NCI-H526 treated with DMSO at 0.1 percent for 48 hours (cell line): ENCODE measurements at places on chromosomes 12 and 14.

- no peak for DNase-seq
Observed at GRCh38 chr12:118356809-118357256, 15.9 kb downstream of the TAOK3 start.

DNA sequence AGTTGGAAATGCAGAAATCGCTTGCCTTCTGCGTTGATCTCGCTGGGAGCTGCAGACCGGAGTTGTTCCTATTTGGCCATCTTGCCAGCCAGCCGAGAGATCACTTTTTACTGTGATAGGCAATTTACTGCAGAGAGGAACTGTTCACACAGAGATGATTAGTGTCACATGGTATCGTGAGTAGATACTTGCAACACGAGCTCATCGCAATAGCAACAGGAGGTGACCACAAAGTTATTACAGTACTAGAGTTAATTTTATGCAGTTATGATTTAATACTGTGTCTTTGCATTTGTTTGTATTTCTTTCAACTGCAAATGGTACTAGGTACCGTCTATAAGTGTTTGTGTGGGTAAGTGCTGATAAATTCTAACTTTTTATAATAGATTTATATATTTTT, 27.8 kb downstream of the NOPCHAP1 start:
- DNase-seq: no peak

DNA sequence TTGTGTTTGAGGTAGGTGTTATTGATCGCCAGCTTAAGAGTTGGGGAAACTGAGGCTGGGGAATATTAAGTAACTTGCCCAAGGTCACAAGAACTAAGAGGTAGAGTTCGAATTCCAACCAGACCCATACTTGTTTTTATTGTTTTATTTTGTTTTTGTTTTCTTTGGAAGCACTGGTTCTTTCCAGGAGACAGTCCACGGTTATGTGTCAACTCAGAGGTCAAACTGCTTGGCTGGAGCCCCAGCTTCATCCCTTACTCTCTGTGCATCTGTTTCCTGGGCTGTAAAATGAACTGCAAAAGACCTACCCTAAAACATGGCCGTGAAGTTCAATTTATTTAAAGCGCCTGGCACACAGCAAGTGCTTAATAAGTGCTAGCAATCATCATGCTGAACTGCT, 74.4 kb upstream of the MAP1LC3B2 start:
- DNase-seq: no peak

GRCh38 chr12:30985814-30986452, 59.4 kb downstream of the TSPAN11 start:
- DNase-seq: peak; percentile 26

GRCh38 chr12:88677464-88677863, 97.2 kb upstream of the KITLG start:
- DNase-seq: no peak

DNA sequence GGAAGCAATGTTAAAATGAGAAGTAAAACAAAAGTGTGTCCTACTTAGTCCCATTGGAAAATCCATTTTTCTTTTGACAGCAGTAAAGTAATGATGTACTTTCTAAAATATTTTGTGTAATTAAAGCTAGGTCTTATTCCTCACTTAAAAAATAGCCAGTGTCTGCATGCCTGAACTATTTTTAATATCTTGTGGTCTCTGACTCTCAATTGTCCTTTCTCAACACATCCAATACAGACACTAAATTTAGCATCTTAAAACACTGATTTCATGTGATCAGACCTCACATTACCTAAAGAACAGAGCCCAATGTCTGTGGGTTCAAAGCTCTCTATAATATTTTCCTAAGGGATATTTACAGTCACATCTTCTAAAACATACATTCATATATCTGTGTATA, 108.0 kb downstream of the DERA start:
- DNase-seq: no peak

GRCh38 chr12:96862326-96862725, 44.7 kb upstream of the NEDD1 start:
- no peak for DNase-seq

GRCh38 chr12:47158792-47159191, 79.0 kb upstream of the AMIGO2 start:
- no peak for DNase-seq

DNA sequence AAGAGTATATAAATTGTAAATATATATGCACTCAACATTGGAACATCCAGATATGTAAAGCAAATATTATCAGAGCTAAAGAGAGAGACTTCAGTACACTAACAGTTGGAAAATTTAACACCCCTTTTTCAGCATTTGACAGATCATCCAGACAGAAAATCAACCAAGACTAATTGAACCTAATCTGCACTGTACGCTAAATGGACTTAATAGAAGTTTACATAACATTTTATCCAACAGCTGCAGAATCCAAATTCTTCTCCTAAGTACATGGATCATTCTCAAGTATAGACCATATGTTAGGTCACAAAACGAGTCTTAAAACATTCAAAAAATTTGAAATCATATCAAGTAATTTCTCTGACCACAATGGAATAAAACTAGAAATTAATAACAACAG, 229.1 kb upstream of the CLEC14A start:
- DNase-seq: no peak

- DNase-seq: no peak
Observed at GRCh38 chr12:11823043-11823442, 173.6 kb downstream of the ETV6 start.

DNA sequence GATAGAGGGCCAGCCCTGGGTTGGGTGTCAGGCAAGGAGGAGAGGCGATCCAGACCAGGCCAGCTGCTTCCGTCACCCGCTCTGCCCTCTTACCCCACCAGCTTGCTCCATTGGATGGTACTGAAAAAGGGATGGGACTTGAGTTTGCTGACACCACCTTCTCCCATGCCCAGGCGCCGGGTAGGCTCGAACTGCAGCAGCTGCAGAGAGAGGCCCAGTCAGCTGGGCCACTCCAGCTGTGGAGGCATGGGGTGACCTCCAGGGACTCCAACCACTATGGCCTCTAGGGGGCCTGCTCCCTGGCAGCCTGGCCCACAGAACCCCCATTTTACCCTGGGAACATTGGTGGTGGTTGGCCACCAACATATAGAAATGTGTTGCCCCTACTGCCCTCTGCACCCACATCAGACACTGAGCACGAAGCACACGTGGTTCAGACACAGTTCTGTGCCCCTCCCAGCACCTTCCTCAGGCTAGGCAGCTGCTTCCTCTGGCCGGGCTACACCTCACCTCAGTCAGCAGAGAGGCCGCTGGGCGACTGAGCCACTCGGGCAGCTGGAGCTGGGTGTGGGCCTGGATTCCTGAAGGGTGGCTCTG, 16.0 kb downstream of the RPS6KL1 start:
- no peak for DNase-seq

DNA sequence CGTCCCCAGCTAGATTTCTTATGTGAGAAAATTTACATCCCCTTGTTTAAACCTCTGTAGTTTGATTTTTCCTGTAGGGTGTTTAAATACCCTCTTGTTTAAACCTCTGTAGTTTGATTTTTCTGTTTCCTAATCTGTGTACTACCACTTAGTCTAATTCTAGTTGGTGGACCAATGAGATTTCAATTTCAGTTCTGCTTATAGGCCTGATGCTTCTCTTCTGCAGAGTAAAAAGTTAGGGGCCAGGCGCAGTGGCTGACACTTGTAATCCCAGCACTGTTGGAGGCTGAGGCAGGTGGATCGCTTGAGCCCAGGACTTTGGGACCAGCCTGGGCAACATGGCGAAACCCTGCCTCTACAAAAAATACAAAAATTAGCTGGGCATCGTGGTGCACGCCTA, 11.5 kb downstream of the UBC start:
- DNase-seq: no peak

GRCh38 chr14:36222952-36223468, 46.5 kb upstream of the PTCSC3 start:
- no peak for DNase-seq

DNA sequence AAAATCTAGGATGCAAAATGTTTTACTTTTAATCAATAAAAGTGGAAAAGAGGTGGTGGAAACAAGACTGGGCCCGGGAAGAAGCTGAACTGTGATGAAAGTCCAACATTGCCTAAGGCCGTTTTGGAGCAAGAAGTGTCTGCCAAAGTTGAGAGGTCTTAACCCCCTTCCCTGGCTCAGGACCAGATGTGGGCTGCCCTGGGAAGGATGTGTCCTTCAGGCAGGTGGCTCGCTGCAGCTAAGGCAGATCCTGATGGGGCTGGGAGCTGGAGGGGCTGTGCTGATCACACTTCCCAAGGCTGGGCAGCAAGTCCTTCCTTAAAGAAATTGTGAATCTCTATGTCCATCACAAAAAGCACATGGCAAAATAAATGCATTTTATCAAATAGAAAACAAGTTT, 581.6 kb downstream of the GALC start:
- DNase-seq: no peak

DNA sequence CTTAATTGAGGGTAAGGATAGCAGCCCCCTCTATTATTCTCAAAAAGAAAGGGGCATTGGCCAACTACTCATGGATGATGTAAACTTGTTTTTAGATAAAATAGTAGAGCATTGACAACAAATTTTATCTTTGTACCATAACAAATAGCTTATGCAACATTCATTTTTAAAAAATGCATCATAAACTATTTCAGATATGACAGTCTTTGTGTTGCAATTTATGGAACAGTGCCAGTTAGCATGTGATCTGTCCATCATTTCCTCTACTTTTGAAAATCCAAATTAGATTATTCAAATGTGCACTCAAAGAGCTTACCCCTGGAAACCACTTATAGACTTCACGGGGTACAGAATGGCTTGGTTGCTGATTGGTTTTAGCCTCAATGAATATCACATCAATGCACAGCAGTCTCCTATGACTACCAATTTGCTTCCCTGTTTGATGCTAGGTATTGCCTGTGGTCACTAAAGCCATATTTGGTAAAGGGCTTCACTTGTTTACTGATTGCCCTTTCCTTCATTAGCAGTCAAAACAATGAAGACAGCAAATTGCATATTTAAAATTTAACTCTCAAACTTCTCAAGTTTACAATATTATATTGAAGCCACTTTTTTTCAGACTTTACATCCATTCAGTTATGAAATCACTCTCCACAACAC, 274.9 kb upstream of the MGAT4C start:
- no peak for DNase-seq

DNA sequence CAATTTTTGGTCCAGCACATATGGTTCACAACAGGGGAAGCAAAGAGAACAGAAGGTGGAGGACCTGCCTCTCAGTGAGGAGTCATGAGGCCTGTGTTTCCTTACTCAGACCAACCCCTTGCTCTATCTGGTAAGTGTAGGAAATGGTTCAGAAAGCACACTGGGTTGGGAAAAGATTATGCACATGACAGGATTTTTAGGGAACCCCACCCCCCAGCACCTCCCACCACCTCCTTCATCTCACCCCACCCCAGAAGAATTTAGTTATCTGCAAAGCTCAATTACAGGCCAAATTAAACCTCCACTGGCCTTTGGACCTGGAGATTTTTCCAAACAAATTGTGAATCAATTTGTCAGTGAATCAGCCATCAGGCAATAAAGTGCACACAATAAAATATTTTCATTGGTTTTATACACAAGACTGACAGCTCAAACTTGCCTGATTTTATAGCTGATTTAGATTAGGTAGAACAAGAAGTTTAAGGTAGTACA, 132.8 kb downstream of the DACT1 start:
- no peak for DNase-seq

- DNase-seq: no peak
Observed at GRCh38 chr14:65738339-65738738, 325.8 kb downstream of the FUT8 start.

DNA sequence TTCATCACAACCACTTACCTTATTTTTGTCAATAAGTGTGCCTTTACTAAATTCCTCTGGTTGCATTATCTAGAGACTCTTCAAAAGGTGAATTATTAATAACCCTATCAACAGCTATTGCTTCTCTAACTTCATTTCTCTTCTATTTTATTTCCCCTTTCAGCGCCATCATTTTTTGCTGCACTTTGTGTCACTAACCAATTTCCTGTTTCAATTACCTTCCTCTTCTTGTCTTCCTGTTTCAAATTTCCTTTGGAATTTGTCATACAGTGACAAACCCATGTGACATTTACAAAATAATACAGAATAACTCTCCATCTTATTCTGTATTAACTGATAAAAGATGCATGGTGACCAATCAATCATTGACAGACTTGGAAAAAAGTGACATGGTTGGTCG, 12.2 kb upstream of the CLEC2A start:
- DNase-seq: no peak

- DNase-seq: peak; percentile 61
Observed at GRCh38 chr12:103924761-103925641, 5.2 kb upstream of the HSP90B1 start.

- no peak for DNase-seq
Observed at GRCh38 chr12:104354868-104355570, 51.5 kb downstream of the EID3 start.

- DNase-seq: peak; percentile 22
Observed at GRCh38 chr12:79420146-79420618, 270.6 kb downstream of the PAWR start.

DNA sequence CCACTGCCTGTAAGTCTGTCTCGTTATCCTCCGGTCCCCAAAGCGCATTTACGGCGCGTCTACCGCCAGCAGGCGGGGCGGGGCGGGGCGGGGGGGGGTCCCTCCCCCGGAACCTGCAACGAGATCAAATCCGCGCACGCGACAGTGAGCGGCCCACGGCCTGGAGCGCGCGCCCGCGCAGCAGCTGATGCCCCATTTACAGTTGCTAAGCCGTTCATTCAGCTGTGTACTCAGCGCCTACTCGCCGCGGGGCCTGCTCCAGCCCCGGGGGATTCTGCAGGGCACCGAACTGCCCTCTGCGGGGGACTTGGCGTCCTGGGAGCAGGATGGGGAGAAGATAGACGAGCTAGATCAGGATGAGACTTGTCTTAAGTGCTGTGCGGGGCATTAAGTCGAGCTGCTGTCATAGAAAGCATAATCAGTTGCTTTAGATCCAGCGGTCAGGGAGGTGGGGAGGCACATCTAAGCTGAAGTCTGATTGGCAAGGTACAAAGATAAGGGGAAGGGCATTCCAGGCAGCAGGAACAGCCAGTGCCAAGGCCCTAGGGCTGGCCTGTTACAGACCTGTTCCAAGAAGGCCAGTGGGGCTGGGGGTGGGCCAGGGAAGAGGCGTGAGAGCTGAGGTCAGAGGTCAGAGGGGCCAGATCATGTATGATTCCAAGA, 1.4 kb upstream of the CCDC85C start:
- peak; percentile 56 for DNase-seq

- no peak for DNase-seq
Observed at GRCh38 chr12:41344776-41345470, 156.8 kb downstream of the PDZRN4 start.

GRCh38 chr14:50910495-50911420, 33.5 kb downstream of the PYGL start:
- DNase-seq: no peak

GRCh38 chr12:124687917-124688316, 120.5 kb upstream of the NCOR2 start:
- no peak for DNase-seq

DNA sequence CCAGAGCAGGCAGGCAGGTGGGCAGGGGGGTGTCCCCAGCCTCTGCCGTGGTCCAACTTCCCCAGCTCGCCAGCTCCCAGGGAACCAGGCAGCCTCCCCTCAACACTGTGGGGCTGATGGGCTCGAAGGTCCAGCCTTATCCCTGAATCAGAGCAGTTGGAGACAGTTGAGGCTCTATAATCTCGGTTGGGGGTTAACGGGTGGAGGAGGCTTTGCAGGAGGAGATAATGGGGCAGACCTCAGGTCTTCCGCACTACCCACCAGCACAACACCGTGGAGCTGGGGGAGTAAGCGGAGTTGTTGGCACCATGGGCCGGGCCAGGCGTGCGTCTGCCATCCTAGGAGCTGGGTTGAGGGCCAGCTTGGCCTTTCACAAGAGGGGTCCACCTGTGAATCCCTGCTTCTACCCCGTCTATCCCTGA, 13.9 kb upstream of the HDAC7 start:
- no peak for DNase-seq
